OCI-LY7 (cell line): ENCODE measurements at places on chromosomes 5 and 9. TPM values are rescaled to one million over a fixed set of nuclear protein-coding genes. Genes with fewer than 3 reads are reported as not detected.

HTR4 gene
- not detected in 2 replicates for total RNA-seq

CDO1 gene
- not detected in 2 replicates for total RNA-seq

GFI1B gene
- total RNA-seq = 3.3 and 4.9 TPM in 2 replicates

FGF1 gene
- not detected in 2 replicates for total RNA-seq

WNT8A gene
- not detected in 2 replicates for total RNA-seq
